CD4-positive, alpha-beta T cell (primary cell): ENCODE measurements at places on chromosomes 1 and 21. TPM values are rescaled to one million over a fixed set of nuclear protein-coding genes. Genes with fewer than 3 reads are reported as not detected.

The SPEN gene
- 76.7 TPM for total RNA-seq

The KANK4 gene
- not detected for total RNA-seq

The C21orf58 gene
- 2.0 TPM for total RNA-seq

The NID1 gene
- 0.03 TPM for total RNA-seq

The TSPEAR gene
- not detected for total RNA-seq

The RGS7 gene
- not detected for total RNA-seq

The PPIE gene
- total RNA-seq = 46.7 TPM

The HNRNPU gene
- 415 TPM for total RNA-seq

The LCE2B gene
- total RNA-seq = not detected

GRCh38 chr1:70475023-70475422, 64.0 kb downstream of the CTH start:
- no peaks in the 10 kb centered on the region for H3K36me3 ChIP-seq
- no peaks in the 10 kb centered on the region for H3K27me3 ChIP-seq
- DNase-seq = no peak
- no peaks in the 10 kb centered on the region for H3K4me1 ChIP-seq

- no peaks in the 10 kb centered on the region for H3K27me3 ChIP-seq
- H3K4me3 ChIP-seq = no peak overlapping the region
- H3K36me3 ChIP-seq = no peaks in the 10 kb centered on the region
- H3K27ac ChIP-seq = no peak overlapping the region
- no peak for DNase-seq
- H3K4me1 ChIP-seq = no peaks in the 10 kb centered on the region
Observed at GRCh38 chr1:212917858-212918257, 32.5 kb upstream of the VASH2 start.

- no peak overlapping the region for H3K4me3 ChIP-seq
- H3K4me1 ChIP-seq = no peaks in the 10 kb centered on the region
- no peaks in the 10 kb centered on the region for H3K27me3 ChIP-seq
- DNase-seq = no peak
- no peaks in the 10 kb centered on the region for H3K36me3 ChIP-seq
Observed at GRCh38 chr21:40057331-40057730, 190.1 kb downstream of the PCP4 start.

DNA sequence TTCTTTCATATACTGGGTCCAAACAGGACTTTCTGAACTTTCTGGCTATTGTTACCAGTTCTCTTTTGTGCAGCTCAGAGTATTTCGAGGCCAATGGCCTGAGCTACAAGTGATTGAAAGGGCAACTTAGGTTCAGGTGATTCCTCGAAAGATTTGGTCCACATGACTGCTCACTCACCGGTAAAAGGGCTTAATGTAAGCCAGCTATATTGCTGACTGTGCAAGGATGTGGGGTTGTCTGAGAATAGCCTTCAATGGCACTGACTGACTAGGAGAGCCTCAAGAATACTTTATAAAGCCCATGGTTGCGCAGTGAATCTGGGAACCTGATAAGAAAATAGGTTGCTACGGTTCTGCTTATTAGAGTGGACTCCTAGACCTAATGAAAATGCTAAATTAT, 269.0 kb downstream of the SEC16B start:
- no peaks in the 10 kb centered on the region for H3K4me1 ChIP-seq
- no peak overlapping the region for H3K4me3 ChIP-seq
- H3K36me3 ChIP-seq = no peaks in the 10 kb centered on the region
- no peak overlapping the region for H3K27ac ChIP-seq
- H3K27me3 ChIP-seq = no peaks in the 10 kb centered on the region
- DNase-seq = no peak

DNA sequence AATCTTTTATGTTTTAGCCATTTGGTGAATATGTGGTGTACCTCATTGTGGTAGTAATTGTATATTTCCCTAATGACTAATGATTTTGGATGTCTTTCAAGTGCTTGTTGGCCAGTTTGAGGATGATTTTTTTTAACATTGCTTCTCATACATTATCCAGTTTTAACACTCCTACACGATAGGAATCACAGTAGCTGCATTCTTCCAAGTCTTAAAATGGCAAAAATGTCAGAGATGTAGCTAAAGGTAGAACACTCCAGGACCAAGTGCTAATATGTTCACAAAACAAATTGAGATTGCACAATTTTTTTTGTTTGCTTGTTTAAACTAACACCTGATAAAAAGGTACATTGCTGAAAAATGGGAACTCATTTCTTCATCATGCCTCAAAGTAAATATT, 11.7 kb downstream of the USP25 start:
- peaks cover 43% of the 10 kb centered on the region for H3K4me1 ChIP-seq
- DNase-seq = no peak
- no peak overlapping the region for H3K27ac ChIP-seq
- no peaks in the 10 kb centered on the region for H3K36me3 ChIP-seq
- no peaks in the 10 kb centered on the region for H3K27me3 ChIP-seq
- H3K4me3 ChIP-seq = no peak overlapping the region

DNA sequence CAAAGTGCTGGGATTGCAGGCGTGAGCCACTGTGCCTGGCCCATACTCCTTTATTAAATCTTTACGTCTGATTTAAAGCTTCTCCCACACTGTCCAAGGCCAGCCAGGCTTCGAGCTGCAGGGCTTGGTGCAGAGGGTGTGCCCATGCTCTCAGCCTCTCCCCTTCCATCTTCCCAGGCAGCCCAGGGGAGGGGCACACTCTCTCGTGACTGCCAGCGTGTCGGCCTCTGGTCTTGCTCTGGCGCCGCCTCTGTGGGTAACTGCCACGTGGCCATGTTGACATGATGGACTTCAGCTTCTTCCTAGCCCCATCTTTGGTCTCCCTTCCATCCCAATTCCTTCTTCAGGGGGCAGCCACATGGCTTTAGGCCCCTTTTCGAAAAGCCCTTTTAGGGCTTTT, 4.7 kb downstream of the GPR137B start:
- H3K27me3 ChIP-seq = no peaks in the 10 kb centered on the region
- no peak for DNase-seq
- H3K36me3 ChIP-seq = no peaks in the 10 kb centered on the region
- peaks cover 28% of the 10 kb centered on the region for H3K4me1 ChIP-seq
- H3K4me3 ChIP-seq = no peak overlapping the region

- no peaks in the 10 kb centered on the region for H3K36me3 ChIP-seq
- H3K4me3 ChIP-seq = no peak overlapping the region
- no peaks in the 10 kb centered on the region for H3K27me3 ChIP-seq
- H3K4me1 ChIP-seq = no peaks in the 10 kb centered on the region
- no peak for DNase-seq
Observed at GRCh38 chr21:35394049-35394448, 344.9 kb upstream of the RUNX1 start.

GRCh38 chr1:16918371-16918770, 3.4 kb upstream of the CROCC start:
- peaks cover 39% of the 10 kb centered on the region for H3K4me1 ChIP-seq
- H3K36me3 ChIP-seq = peaks cover 4% of the 10 kb centered on the region
- H3K27ac ChIP-seq = no peak overlapping the region

GRCh38 chr1:244002721-244003120, 48.4 kb upstream of the ZBTB18 start:
- no peak for DNase-seq
- no peaks in the 10 kb centered on the region for H3K27me3 ChIP-seq
- no peak overlapping the region for H3K4me3 ChIP-seq
- H3K4me1 ChIP-seq = peaks cover 17% of the 10 kb centered on the region
- H3K36me3 ChIP-seq = no peaks in the 10 kb centered on the region
- no peak overlapping the region for H3K27ac ChIP-seq

DNA sequence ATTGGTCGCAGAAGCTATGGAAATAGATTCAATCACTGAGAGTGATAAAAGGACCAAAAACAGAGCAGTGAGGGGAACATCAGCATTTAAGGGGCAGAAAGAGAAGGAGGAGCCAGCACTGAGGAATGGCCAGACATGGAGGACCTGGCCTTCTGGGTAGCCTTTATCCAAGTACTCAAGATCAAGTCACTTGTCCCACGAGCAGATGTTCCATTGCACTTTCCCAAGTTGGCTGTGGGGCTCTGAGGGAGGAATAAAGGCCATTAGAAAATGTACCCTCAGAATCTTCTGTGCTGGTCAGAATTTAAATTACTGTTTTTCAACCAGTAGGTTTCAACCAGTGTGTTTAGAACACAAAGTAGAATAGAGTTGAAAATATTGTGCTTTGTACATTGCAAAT, 55.3 kb downstream of the GIPC2 start:
- no peaks in the 10 kb centered on the region for H3K4me1 ChIP-seq
- H3K27ac ChIP-seq = no peak overlapping the region
- H3K36me3 ChIP-seq = no peaks in the 10 kb centered on the region
